ENCODE measurements at places on chromosomes 12 and 14. TPM values are rescaled to one million over a fixed set of nuclear protein-coding genes. Genes with fewer than 3 reads are reported as not detected.

Gene HCAR3
- total RNA-seq: not detected

Gene CAPZA3
- not detected for total RNA-seq

Gene CNPY2
- total RNA-seq: 47.8 TPM

Gene CLEC7A
- total RNA-seq: not detected

Gene HOXC12
- not detected for total RNA-seq

Gene TPCN1
- 42.5 TPM for total RNA-seq

Gene BBOF1
- 6.0 TPM for total RNA-seq

Gene KCNMB4
- 0.44 TPM for total RNA-seq

Gene ADAMTS20
- total RNA-seq: not detected

Gene OVCH1
- 0.83 TPM for total RNA-seq

Measured in smooth muscle cell of trachea (primary cell).